Astrocyte (in vitro differentiated cells and primary cell): ENCODE measurements at places on chromosomes 16 and 17.
A peak's percentile ranks its signal among the peaks of the same experiment; 100 is the strongest.

GRCh38 chr17:42579794-42580551 is 2.4 kb upstream of the PSMC3IP start:
- no peak for DNase-seq

- no peak for DNase-seq
These were observed 1.5 kb upstream of the FBXL16 start for GRCh38 chr16:707062-707538.

- no peak for DNase-seq
These were observed 22.0 kb downstream of the ADCY9 start for GRCh38 chr16:4094127-4094773.

- peak; percentile 96 for DNase-seq
These were observed 480.1 kb downstream of the SOX9 start for GRCh38 chr17:72600934-72601333.
